Left ventricle myocardium inferior (tissue), 1 donor: ENCODE measurements at places on chromosomes 2 and 18. TPM values are rescaled to one million over a fixed set of nuclear protein-coding genes. Genes with fewer than 3 reads are reported as not detected.

RAB6C gene
- 0.16 TPM for total RNA-seq

DNA sequence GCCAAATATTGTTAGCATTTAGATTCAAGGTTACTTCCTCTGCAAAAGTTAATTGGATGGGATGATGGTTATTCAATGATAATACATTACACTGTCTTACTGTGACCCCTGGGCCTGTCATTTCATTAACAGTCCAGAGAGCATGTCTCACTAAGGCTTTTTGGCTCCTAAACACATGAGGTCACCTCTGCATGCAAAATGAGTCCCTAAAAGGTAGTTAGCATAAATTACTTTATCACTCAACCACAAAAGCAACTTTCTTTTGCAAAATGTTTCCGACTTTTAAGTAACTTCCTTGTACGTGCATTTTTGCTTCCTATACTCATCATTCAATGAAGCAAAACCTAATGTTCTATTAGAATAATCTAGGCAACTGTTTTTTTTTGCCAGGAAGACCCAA lies 16.8 kb upstream of the AGFG1 start:
- no peaks in the 10 kb centered on the region for H3K36me3 ChIP-seq
- no peak overlapping the region for H3K4me3 ChIP-seq
- peaks cover 18% of the 10 kb centered on the region for H3K4me1 ChIP-seq
- DNase-seq = no peak
- H3K27me3 ChIP-seq = no peaks in the 10 kb centered on the region

DNA sequence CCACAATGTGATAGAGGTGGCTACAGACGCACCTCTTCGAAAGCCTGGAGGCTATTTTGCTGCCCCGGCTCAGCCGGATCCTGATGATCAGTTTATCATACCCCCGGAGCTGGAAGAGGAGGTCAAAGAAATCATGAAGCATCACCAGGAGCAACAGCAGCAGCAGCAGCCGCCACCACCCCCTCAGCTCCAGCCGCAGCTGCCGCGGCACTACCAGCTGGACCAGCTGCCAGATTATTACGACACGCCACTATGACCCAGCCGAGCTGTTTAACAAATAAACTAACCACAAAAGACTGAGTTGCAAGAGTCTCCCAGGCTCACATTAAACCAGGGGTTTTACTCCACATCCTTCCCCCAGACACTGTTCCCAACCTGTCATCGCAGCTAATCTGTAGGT lies 263.8 kb downstream of the PHLPP1 start:
- no peak overlapping the region for H3K4me3 ChIP-seq
- no peak for DNase-seq
- H3K4me1 ChIP-seq = peaks cover 16% of the 10 kb centered on the region
- no peak overlapping the region for H3K27ac ChIP-seq
- H3K36me3 ChIP-seq = peaks cover 33% of the 10 kb centered on the region

DNA sequence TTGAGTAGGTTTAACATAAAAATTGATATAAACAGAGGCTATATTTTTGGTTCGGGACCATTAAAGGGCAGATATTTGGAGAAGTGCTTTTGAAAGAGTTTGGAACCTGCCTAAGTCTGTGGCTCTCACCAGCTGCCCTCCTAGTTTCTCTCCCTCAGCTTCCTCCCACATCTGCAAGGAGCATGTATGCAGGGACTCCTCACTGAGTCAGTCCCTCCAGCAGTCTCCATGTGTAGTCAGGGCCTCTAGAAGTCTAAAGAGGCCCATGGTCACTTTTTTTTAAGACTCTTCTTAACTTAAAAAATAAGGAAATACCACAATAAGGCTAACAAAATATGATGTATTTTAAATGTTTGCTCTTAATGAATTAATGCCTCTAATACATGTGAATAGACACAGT lies 220.0 kb upstream of the TANK start:
- no peak overlapping the region for H3K4me3 ChIP-seq
- DNase-seq = no peak
- no peaks in the 10 kb centered on the region for H3K36me3 ChIP-seq
- H3K27ac ChIP-seq = no peak overlapping the region

- H3K4me1 ChIP-seq = peaks cover 36% of the 10 kb centered on the region
- peak overlapping the region; percentile 82 for H3K4me3 ChIP-seq
- no peaks in the 10 kb centered on the region for H3K36me3 ChIP-seq
- no peaks in the 10 kb centered on the region for H3K27me3 ChIP-seq
- peak overlapping the region; percentile 90 for H3K27ac ChIP-seq
Measured at GRCh38 chr2:55418512-55419232, 984 bp downstream of the CCDC88A start.

DNA sequence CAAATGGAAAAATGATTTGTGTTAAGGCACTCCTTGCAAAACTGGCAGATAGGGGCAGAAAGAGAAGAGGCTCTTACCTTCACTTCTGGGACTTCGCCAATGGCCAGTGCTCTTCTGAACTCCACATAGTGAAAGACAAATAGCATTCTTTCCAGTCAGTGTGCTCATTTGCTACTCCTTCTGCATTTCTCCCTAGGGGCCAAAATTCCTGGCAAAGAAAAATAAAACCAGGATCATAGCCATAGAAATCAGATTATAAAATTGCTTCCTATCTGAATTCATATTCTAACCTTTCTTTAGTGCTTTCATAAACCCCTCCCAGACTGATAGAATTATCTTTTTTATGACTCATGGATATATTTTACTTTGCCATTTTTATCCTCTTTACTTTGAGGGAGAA lies 56.9 kb upstream of the PELI1 start:
- no peak overlapping the region for H3K4me3 ChIP-seq
- DNase-seq = no peak
- peaks cover 46% of the 10 kb centered on the region for H3K4me1 ChIP-seq
- H3K27me3 ChIP-seq = no peaks in the 10 kb centered on the region

- no peaks in the 10 kb centered on the region for H3K27me3 ChIP-seq
- peak overlapping the region; percentile 16 for H3K27ac ChIP-seq
- no peak for DNase-seq
- no peak overlapping the region for H3K4me3 ChIP-seq
- H3K4me1 ChIP-seq = peaks cover 16% of the 10 kb centered on the region
Measured at GRCh38 chr2:215917953-215918620, 95.3 kb downstream of the MREG start.
